Ureter (tissue), 1 donor: ENCODE measurements at places on chromosomes 1 and 21.

- no peak for DNase-seq
Observed at GRCh38 chr1:62128745-62129144, 65.9 kb upstream of the L1TD1 start.

- peak; percentile 96 for DNase-seq
Observed at GRCh38 chr1:93345633-93346420, at the start of gene DR1. Gene DR1 (plus strand): TSS chr1:93345907. CDS start chr1:93346646, 739 bp downstream.

DNA sequence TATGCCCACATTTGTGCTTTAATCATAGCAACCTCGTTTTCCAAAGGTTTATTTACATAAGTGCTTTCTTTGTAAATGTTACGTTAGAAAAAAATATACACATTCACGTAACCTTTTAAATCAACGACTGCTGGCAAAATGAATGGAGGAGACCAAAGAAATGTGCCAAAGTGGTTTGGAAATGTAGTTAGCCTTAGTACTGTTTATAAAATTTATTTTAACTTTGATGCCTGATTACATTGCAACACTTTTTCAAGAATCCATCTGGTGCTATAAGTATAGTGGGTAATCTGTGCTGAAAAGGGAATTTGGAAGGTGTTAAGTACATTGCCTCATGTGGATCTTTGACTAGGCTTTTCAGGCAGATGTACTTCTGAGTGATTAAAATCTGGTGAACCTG is 108.9 kb downstream of the IFI44 start:
- DNase-seq: no peak

DNA sequence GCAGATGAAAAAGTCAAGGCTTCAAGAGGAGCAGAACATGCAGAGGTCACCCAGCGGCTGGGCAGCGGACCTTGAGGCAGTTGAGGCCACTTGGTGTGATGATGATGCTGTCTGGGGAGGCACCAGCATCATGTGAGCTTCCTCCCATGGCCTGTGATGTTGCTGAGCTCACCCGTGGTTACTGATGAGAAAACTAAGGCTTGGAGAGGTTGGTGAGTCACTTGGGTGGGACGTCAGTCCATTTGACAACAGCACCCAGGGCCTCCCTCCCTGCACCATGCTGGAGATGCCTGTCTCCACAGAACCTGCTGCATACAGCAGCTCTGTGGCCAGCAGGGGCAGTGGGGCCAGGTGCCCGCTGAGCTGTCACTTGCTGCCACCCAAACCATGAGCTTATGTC is 146.8 kb downstream of the NPHP4 start:
- DNase-seq: no peak

- peak; percentile 20 for DNase-seq
Observed at GRCh38 chr1:30184393-30185141, 538.8 kb downstream of the MATN1 start.

GRCh38 chr1:14140831-14141401 is 440.9 kb downstream of the PRDM2 start:
- no peak for DNase-seq
